Left hindlimb (tissue), 1 donor: ENCODE measurements at places on chromosomes 7 and 10.

DNA sequence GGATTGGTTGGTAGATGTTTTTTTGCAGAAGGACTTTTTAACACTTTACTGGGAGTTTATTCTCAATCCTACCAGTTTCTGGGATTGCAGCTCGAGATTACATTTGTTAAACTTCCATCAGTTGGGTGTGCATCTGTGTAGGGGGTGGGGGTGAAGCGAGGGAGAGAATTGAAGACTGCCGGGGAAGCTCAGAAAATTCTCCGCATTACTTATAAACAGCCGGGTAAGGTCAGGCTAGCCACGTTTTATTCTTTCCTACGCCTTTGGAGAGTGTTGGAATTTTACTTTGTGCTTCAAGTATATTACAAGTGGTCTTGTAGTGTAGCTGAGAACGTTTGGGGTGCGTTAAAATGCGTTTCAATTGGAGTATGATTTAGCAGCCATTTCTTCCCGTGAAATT is 1.1 kb downstream of the PALS2 start:
- DNase-seq: no peak

DNA sequence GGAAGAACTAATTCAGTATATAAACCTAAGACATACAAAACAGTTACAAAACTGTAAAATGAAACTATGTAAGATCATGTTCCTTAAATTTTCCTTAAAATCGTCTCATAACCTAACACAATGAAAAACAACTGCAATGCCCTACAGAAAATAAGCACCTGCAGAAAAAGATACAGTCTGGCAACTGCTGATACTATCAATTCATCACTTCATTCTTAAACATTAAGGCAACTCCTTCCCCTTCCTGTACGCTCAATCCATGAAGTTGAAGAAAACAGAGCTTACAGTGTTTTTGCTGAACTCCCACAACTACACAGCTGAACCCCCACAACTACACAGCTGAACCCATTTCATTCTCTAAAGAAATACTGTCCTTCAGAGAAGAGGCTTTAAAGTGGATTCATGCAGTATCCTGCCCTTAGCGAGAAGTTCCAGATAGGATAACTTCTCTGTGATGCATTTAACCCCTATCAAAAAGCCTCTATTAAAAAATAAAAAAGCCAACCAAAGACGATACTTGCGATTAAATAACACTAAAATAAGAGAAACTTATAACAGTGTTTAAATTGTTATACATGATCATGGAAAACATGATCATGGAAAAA is 50.0 kb downstream of the JMJD1C start:
- DNase-seq: no peak

- DNase-seq: no peak
These were observed 13.8 kb downstream of the EN2 start for GRCh38 chr7:155471718-155472117.

- DNase-seq: no peak
These were observed 13.0 kb downstream of the GET4 start for GRCh38 chr7:889391-889790.

DNA sequence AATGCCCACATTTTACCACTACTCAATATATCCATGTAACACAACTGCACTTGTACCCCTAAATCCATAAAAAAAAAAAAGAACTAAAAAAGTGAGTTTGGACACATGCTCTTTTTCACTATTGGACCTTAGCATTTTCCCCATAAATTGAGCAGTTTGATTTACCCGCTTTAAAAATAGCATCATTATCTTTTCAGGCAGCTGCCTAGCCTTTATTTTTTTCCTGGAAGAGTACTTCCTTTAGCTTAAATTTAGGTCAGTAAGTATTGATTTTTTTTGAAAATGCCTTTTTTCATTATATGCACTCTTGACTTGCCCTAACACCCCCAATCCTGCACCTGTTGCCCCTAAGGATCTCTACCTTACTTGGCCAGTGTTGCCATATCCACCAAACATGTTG is 5.3 kb upstream of the NT5C3A start:
- DNase-seq: no peak

- no peak for DNase-seq
These were observed 104.6 kb downstream of the PROSER2 start for GRCh38 chr10:11927746-11928145.

DNA sequence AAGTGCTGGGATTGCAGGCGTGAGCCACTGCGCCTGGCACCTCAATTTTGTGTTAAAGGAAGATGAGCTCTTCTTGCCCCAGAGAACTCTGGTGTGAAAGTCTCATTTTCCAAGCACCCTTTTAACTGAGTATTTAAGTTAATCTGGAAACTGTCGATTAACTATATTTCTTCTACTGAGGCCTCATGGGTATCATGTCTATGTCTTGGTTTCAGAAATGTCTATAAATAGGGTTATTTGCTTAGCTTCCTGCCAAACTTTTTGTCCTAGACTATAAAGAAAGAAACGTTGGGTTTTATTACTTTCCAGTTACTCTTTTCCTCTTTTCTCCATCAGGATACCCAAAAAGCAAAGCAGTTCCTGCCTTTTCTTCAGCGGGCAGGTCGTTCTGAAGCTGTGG is 102.4 kb downstream of the LRRC4 start:
- no peak for DNase-seq

- no peak for DNase-seq
These were observed 466.9 kb downstream of the KIF20B start for GRCh38 chr10:90168244-90168643.

- DNase-seq: no peak
These were observed 27.2 kb upstream of the AP5Z1 start for GRCh38 chr7:4748231-4748681.

GRCh38 chr7:4218481-4218880 is 463.6 kb upstream of the FOXK1 start:
- no peak for DNase-seq

DNA sequence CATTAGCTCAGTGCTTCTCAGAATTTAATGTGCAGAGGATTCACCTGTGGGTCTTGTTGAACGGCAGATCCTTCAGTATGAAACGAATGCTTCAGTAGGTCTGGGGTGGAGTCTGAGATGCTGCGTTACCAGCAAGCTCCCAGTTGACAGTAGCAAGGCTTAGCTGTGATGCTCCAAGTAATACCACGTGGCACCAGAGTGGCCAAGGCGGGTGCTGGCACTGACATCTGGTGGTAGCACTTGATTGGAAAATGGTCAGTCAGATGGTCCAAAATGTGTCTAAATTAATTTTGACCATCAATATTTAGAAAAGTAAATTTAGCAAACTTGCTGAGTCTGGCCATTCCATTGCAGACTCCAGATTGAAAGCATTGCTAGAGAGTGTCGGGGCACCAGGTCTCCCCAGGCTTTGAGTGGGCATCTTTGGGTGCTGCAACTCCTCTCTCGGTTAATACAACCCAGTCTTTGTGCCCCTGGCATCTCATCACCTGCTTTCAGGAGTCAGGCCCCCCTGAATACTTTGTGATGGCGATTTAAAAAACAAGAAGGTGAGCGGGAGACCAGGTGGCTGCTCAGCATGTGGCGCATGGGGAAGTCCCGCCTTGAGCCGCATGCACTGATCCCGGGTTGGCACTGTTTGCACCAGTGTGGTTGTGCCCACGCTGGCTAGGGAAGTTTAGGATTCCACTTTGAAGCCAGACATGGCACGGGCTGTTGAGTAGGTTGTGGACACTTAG is 130.1 kb downstream of the NT5C2 start:
- no peak for DNase-seq

DNA sequence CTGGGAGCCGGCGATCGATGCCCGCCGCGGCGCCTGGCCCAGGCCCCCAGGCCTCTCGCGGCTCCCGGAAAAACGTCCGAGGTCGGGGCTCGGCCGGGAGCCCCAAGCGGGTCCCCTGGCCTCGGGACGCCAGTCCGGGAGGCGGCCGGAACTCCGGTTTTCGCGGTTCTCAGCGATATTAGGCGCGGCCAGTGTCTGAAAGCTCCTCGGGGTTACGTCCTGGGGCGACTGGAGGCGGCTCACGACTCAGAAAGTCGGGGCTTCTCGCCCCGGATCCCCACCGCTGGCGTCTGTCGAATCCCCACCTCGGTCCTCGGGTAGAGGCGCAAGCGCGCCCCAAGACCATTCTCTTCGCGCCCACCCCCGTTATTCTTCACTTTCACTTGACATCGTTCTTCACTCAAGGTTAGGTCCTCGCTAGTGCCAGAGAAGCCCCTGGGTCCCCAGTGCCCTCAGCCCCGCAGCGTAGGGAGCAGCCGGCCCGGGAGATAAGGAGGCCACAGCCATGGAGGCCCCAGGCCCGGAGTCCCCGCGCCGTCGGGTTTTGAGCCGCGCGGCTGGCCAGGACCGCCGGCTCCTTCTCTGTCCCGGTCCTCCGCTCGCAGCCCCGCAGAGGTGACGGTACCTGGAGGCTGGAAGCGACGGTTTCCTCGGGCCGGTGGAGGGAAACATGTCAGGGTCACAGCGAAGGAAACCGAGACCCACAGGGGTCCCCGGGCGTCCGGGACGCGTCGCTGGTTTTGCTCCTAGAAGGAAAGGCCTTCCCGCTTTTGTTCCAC is 35.2 kb upstream of the EBLN1 start:
- DNase-seq: peak; percentile 52

DNA sequence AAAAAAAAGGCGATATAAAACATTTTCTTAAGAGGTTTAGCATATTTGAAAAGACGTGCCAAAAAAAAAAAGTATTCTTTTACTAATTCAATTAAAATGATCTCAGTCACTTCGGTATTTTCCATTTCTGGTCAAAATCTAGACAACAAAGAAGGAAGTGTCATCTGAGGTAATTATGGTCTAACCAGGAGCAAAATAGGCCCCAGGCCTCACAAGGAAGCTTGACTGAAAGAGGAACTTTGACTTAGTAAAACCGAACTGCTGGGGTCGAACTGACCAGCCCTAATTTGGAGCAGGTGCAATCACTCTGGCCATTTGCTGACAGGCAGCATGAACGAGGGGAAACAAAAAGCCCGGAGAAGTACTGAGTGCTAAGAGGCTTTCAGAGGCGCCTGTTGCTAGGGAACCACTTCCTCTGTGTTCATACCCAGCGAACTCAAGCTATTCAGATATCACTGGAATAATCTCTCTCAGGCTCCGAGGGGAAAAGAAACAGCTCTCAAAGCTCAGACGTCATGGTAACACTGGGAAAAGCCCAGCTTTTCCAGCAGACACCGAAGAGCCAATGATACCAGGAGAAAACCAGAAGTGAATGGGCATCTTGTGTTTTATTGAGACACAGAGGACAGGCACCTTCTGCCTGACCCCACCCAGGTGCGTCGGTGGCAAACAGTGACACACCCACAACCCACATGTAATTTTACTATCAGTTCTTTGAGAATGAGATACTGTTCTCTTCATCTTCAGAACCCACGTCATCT is 126.5 kb downstream of the FAM107B start:
- DNase-seq: peak; percentile 62
